H9 (cell line): ENCODE measurements at places on chromosomes 5 and 9.

DNA sequence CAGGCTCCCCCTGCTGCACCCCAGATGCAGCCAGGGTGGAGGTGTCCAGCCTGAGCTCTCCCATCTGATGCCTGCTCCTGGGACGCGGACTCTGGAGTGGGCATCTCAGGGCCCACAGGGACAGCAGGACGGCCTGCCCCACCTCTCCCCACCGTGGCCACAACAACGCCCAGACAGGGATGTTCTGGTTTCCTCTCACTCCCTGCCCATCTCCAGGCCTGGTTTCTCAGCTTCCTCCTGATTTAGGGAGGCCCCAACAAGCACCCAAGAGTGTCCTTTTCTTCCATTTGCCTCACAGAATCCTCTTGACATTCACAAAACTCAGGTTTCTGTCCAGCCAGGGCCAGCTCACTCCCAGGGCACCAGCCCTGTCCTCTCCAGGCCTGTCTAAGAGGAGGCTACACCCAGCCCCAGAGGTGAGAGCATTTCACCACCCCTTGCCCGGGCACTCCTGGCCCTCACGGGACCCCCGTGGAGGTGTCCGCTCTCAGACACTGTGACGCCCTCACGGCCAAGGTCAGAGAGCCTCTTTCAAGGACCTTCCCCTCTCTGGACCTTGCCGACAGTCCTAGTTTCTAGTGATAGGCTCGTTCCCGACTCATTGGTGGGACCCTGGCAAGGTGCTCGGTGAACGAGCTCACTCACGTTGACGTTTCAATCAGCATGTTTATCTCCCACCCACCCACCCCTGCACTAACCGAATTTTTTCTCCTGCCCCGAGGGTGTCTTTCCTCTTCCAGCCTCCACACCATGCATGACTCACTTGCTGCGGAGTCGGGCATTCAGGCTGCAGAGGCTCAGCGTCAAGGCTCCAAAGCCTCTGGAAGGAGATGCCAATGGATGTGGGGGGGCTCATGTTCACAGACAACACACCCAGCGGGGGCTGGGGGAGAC is 62.0 kb upstream of the UNC5A start:
- H3K36me3 ChIP-seq, result no peaks in the 10 kb centered on the region
- no peak overlapping the region for H3K27ac ChIP-seq
- peaks cover 10% of the 10 kb centered on the region; the same call in 1 of the 2 replicates for H3K4me1 ChIP-seq

- no peak overlapping the region for H3K4me3 ChIP-seq
- peaks cover 2% of the 10 kb centered on the region for H3K4me1 ChIP-seq
- H3K36me3 ChIP-seq, result no peaks in the 10 kb centered on the region
- no peak overlapping the region for H3K27ac ChIP-seq
Measured at GRCh38 chr5:76299592-76299991, 103.5 kb upstream of the IQGAP2 start.

GRCh38 chr9:92276331-92277032 is 17.0 kb downstream of the IARS1 start:
- H3K36me3 ChIP-seq, result peaks cover 46% of the 10 kb centered on the region
- no peak for DNase-seq
- no peaks in the 10 kb centered on the region for H3K4me1 ChIP-seq
- no peak overlapping the region for H3K27ac ChIP-seq

- peak within 1 kb of the TSS; percentile 97 for H3K4me3 ChIP-seq
- no peaks in the 10 kb centered on the region for H3K27me3 ChIP-seq
Measured at GRCh38 chr5:66144074-66144833, at the start of gene SREK1. SREK1 (plus strand) TSS chr5:66144300; CDS start chr5:66144377, 77 bp downstream.

DNA sequence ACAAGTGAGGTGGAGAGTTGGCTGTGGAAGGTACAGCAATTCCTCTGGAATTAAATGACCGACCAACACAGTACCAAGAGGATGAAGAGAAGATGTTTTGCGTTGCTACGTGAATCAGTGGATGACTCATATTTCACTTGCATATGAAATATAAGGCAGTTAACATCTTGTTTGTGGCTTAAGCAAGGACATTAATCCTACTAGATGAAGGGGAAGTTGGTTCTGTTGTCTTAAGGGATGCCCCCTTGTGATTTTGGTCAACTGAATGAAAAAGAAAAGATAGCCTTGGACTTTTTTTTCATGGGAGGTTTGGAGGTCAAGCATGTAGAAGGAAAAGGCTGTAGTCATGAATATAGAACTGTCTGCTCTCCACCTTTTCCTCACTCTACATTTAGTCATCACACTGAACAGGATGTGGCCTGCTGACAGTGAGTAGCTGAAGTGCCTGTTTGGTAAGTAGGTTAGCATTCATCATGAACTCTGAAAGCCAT is 33.9 kb downstream of the VLDLR start:
- H3K27me3 ChIP-seq, result no peaks in the 10 kb centered on the region
- H3K27ac ChIP-seq, result no peak overlapping the region
- H3K36me3 ChIP-seq, result peaks cover 49% of the 10 kb centered on the region
- H3K4me1 ChIP-seq, result no peaks in the 10 kb centered on the region
- DNase-seq, result no peak
